ENCODE measurements at places on chromosomes 12 and 14.
A peak's percentile ranks its signal among the peaks of the same experiment; 100 is the strongest.

DNA sequence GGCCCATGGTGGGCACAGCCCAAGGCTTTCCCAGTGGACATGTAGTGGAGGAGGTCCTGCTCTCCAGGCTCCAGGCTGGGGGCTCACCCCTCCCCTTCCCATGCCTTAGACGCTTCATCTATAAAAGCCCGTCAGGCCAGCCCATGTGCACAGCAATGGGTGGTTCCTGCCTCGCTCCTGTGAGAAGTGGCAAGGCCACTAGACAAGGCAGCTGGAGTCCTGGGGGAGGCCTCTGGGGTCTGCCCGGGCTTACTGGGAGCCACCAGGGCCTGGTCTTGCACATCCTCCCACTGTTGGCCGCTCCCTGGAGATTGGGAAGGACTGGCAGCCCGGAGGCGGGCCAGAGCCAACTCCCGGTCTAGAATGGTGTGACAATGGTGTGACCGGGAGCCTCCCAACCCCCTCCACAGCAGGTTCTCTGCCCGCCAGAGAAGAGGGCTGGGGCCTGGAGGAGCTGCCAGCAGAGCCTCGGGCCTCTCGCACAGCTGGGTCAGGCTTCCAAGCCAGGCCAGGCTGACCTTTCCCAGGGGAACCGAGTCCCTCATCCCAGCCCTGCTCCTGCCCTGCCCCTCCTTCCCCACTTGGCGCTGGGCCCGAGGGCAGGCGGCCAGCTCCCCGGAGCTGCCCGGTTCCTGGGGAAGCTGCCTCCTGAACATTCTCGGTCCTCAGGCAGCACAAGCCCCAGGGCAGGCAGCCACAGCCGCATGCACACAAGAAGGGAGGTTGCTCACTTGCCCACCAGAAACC, 97.9 kb downstream of the RFLNA start:
- DNase-seq: peak; percentile 70

DNA sequence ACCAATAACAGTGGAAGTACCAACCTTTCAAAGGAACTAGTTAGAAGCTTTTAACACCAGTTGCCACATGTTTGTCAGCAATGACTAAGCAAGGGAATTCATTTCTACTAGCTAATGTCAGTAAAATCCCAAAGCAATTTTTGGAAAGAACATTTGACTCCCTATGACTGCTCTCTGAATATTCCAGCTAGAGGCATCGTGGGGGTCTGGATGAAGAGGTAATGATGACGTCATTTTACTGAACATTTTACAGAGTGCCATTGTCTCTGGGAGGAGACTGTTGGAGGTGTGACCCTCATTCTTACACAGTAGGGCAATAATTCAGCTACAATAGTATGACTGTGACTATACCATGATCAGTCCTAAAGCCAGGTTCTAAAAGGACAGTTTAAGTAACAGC, 204.8 kb downstream of the ITPR2 start:
- DNase-seq: no peak

DNA sequence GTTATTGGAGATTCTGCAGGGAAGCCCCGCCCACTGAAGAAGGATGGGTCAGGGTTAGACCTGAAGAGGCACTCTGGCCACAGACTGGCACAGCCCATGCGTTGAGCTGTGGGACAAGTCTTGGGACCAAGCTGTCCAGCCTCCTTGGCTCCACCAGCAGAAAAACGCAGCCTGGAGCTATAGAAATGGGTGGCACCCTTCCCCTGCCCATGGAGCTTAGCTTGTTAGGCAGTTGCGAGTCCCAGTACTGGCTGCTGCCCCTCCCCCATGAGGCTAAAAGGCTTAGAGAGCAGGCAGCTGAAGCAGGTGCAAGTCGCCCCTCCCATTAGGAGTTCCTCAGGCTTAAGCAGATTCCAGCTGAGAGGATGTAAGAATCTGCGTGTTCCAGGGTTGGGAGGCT, 1124.0 kb upstream of the TMEM132C start:
- DNase-seq: no peak

GRCh38 chr14:94047581-94047980, 21.4 kb downstream of the OTUB2 start:
- no peak for DNase-seq

GRCh38 chr12:92234533-92234932, 88.9 kb upstream of the BTG1 start:
- no peak for DNase-seq

DNA sequence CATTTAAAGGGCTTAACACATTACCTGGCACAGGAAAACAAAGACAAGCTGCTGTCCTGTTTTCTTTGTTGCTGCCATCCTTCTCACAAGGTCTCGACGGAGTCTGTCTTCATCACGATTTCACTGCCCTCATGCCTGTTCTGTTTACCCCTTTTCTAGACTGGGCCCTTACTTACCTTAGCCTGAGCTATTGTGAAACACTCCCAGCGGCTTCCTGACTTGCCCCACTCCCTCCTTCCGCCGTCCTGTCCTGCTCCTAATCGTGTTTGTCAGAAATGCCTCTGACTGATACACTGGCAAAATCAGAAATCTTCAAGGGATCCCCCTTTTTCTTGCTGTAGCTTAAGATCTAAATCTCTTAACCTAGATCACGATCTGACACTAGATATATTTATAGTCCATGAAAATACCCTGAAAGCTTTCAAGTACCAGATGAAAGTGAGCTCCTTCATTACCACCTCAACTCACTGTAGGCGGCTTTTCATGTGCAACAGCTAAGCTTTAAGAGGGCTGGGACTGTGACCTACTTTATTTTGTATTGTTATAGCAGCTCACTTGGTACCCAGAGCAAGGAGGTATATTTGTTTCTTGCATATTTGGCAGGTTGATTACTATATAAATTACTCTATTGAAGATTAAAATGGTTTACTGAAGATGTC, 32.1 kb downstream of the TECPR2 start:
- DNase-seq: no peak

DNA sequence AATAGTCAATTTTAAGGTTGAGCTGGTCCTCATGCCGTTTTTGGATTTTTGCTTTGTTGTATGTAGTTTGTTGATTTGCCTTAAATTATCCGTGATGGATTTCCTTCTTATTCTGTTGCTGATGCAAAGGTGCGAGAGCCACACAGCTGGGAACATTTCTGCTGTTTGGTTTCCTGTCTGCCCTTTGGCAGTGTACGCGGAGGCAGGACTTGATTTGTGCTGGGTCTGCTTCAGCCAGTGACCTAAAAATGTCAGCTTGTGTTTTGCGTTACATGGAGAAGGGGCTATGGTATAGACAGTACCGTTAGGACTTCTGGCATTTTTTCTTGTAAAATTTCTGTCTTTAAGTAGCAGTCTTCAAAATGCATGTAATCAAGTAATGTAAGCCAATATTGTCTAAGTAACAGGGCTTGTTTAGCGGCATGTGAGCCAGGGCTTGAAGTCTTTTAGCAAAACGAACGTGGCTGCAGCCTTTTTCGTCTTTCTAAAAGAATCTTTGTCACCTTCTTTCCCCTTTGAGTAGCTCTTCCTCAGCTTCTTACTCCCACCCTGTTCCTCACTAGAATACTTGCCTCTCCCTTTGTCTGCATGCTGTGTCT, 18.2 kb upstream of the RD3L start:
- no peak for DNase-seq

DNA sequence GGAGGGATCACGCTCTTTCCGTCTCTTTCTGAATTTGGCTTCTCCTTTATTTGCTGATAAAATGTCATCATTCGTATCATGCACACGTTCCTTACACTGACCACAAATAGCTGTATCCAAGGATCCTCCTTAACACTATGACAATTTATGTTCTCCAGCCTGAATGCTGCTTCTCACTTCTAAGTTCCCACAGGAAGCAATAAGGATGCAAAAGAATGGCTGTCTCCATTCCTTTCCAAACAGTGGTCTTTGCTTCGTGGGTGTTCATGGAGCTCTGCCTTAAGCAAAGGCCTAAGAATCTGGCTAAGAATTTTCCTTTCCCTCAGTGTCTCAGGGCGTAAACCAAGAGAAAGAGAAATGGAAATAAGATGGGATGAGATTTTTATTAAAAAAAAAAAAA, 200.2 kb downstream of the ITPR2 start:
- DNase-seq: no peak

DNA sequence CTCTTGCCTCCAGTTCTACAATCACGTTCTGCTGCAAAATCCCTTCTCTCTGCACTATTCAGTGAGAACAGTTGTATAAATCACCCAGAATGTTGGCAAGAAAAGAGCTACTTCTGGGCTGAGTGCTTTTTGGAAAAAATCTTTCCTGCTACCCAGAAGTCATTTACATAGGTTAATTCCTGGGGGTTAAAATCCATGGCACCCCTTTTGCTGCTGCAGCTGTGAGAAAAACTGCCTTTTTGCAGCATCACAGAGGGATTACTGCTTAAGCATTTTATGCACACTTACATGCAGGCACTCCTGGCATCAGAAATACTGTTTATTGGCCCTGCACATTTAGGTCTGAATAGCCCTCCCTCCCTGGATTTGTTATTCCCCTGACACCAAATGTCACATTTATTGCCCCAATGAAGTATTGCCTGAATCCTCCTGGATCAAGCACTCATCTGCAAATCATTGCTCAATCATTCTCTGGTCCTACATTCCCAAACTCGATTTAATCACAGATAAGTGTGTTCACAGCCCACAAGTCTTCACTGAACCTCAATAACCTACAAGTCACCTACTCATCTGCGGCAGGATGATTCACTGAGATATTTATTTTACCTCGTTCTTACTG, 43.1 kb upstream of the CCDC196 start:
- DNase-seq: no peak

DNA sequence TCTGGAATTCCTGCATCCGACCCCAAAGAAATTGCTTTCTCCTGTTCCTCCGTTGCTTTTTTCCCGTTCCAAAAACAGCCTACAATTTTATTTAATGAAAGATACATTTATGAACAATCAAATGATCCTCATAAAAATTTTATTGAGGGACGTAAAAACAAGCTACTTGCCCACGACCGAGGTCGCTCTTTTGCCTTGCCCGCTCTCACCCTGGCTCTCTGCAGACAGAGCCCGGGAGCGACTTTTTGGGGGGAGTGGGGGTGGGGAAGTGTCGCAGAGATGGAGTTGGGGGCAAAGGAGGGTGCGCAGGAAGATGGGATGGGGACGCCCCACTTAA, 1.1 kb upstream of the HOXC9 start:
- DNase-seq: no peak

- DNase-seq: no peak
Measured at GRCh38 chr12:127962303-127962702, 304.7 kb upstream of the TMEM132C start.

- DNase-seq: peak; percentile 85
Measured at GRCh38 chr12:12881151-12881909, 10.0 kb upstream of the GPRC5A start.

DNA sequence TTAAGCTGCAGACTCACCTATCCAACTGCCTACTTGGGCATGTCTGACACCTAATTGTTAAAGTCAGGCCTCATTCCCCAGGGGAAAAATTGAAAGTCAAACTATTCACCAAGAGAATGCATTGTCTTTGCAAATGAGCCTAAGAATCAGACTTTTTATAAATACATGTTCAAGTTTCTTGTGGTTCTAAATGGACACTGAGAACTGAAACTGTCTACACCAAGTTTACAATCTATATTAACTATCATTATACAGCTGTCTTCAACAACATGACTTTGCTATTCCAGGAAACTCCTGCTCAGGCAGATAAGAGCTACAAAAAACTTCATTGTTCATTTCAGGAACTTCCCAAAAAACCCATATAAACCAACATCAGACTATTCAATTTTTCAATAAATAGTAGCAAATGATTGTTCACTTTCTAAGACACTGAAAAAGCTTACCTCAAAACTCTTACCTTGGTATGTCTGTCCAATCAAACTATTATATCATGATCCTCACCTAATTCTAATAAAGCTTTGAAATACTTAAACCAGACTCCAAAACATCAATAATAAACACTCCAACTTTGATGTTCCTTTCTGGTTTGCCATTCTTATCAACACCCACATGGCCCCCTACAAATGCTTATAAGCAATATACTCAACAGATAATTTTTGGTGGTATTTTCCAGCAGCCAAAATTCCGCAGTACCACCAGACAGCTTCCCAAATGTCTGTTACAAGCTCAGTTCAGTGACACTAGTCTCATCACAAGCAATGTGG, 24.2 kb downstream of the CDK17 start:
- no peak for DNase-seq

GRCh38 chr14:78535041-78535440, 364.9 kb downstream of the NRXN3 start:
- DNase-seq: no peak

DNA sequence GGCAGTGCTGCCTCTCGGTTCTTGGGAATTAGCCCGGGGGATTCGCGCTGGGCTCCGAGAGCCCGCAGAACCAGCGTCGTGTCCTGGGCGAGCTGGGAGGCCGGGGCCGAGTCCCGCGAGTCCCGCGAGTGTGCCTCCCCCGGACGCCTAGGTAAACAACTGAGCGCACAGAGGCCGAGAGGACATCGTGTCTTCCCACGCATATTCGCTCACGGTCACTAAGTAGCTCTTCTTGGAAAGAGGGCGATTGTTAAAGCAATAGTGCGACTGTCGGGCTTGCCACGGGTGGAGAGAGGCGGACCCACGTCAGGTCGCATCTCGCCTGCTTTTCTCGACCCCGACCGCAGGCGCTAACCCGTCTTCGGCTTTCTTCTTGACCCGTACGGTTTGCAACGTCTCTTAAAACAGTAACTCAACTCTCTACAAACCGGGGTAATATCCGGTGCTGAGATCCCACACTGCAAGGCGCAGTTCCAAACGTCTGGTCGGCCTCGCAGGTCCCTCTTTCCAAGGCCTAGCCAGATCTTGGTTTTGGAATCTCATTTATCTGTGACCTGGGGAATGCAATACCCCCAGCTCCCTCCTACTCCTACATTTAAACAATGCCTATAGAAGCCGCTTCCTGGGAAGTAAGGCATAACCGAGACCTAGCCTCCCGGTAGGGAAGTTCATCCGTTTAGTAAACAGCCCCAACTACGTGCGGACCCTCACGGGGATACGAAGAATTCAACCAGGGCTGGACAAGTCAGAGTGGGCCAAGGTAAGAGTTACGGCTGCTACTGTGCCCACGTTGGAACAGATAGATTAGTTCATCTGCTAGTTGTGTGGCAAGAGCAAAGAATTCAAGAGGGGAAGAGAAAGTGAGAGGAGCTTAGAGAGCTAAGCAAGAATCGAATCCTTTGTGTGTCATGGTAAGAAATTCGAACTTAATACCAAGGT, 736 bp upstream of the PHLDA1 start:
- no peak for DNase-seq

DNA sequence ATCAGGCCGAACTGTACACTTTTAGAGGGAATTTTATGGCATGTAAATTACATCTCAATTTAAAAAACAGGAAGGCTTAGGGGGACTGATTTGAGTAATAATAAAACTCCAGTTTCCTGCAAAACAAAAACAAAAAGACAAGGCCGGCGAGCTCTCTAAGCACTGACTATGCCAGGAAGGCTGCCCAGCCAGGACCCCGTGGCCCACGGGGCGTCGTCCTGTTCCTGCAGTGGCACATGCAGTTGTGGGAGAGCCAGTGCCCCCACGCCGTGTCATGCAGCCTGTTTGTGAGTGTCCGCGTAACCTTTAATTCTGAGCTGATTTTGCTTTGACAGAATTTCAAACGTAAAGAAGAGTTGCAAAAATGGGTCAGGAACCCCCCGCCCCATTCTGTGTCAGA, 10.5 kb downstream of the XRCC3 start:
- no peak for DNase-seq

Measured in NCI-H226 (cell line).